ENCODE measurements at places on chromosomes 1 and 21. TPM values are rescaled to one million over a fixed set of nuclear protein-coding genes. Genes with fewer than 3 reads are reported as not detected.

GRCh38 chr1:179707406-179707805 is 35.7 kb upstream of the FAM163A start:
- DNase-seq: no peak

GRCh38 chr21:44801468-44802395 is at the start of gene UBE2G2:
Gene UBE2G2 (minus strand): TSS chr21:44801820. CDS start chr21:44801748, 72 bp downstream.
- peak; percentile 77 for DNase-seq

DNA sequence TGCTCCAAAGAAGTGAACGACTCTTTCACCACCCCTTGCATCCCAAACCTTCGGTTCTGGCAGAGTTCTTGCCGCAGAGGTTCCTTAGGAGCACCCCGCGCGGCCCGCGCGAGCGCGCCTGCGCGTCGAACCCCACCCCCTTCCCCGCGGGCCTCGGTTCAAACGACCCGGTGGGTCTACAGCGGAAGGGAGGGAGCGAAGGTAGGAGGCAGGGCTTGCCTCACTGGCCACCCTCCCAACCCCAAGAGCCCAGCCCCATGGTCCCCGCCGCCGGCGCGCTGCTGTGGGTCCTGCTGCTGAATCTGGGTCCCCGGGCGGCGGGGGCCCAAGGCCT is at the start of gene C1orf56:
C1orf56 (plus strand) TSS at position 161 of the 334 bp plus-strand sequence; CDS start at position 258, 97 bp downstream.
- DNase-seq: peak; percentile 75

- DNase-seq: no peak
These were observed 6.5 kb downstream of the LDLRAD1 start for GRCh38 chr1:54011316-54012007.

DNA sequence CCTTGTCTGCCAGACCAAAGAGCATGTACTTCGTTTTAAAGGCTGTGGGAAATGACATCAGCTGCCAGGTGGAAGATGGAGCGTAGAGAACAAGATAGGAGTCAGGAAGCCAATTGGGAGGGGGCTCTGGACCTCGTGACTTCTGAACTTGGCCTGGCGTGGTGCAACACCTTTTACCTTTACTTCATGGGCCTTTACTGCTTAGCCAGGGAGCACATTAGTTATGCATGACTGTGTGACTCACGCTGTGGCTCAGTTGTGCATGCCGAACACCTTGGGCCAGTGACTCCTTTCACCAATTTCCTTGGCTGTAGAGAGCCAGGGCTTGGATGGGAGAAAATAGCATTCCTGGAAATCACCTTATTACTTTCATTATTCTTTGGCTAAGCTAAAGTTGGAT is 7.2 kb downstream of the XCL1 start:
- DNase-seq: no peak

DNA sequence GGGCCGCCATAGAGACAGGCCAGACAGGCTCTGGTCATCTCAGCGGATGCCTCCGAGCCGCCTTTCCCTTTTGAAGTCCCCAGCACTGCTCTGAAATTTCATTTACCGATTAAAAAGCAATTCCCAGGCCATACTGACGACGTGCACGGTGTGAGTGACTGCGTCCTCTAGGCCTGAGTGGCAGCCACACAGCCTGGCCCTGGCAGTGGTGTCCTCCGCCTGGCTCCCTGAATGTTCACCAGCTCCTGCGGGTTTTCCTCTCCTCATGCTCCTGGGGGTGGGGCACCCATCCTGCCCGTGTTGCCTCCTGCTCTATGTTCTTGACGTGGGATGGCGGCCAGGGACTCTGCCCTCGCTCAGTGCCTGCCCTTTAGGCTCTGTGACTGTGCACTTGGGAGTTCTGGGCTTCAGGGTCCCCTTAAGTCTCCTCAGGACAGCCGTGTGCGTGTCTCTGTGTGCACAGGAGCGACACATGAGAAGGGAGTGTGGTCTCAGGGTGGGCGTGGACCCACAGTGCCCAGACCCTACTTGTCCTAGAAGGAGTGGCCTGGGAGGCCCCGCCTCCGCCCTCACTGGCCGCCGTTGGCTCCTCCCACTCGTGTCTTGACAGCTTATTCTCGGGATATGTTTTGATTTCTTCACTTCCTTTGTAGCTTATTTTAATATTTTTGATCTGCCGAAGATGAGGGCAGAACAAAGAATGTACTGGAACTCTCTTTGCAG is 3.6 kb downstream of the SKI start:
- peak; percentile 83 for DNase-seq

DNA sequence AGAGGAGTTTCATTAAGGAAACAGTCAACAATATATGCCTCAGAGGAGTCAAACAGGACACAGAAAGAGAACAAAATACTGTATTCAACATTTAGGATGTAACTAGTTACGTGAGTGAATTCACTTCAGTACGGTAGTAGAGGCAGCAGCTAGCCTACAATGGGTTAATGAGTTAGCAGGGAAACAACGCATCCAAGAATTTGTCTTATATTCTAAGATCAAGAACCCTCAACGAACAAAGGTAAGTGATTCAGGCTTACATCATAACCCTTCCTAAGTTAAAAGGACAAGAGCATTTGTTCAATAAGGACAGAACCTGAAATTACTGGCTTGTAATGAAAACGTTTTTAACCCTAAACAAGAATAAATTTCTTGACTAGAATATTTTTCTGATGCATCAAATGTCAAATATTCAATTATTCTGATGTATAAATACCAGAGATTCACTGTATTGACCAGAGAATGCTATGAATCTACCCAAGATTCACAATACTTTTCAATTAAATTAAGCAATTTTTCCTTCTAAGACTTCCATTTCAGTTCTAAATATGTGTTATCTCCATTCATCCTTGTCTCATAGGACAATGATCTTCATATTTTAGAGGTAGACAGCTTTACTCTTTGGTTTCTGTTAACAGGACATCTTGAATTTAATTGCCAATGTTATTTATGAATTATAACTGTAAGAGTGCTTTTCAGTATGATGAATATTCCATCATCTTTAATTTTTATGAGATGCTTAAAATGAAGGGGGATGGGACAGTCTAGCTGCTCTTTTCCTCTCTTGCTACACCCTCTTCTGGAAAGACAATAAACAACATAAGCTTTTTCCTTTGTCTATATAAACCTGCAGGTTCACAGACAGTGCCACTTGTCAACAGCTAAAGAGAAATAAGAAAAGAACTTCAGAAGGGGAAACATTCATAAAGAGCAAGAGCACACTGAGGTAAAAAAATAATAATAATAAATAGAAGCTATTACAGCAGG is 209.5 kb downstream of the SMYD3 start:
- no peak for DNase-seq

- no peak for DNase-seq
These were observed 109.0 kb upstream of the IPO9 start for GRCh38 chr1:201719812-201720521.

- no peak for DNase-seq
These were observed 22.1 kb downstream of the BATF3 start for GRCh38 chr1:212677573-212677972.

GRCh38 chr1:225944951-225945350 is 3.9 kb upstream of the LEFTY2 start:
- no peak for DNase-seq

GRCh38 chr1:209899948-209900347 is 38.1 kb upstream of the SYT14 start:
- no peak for DNase-seq

DNA sequence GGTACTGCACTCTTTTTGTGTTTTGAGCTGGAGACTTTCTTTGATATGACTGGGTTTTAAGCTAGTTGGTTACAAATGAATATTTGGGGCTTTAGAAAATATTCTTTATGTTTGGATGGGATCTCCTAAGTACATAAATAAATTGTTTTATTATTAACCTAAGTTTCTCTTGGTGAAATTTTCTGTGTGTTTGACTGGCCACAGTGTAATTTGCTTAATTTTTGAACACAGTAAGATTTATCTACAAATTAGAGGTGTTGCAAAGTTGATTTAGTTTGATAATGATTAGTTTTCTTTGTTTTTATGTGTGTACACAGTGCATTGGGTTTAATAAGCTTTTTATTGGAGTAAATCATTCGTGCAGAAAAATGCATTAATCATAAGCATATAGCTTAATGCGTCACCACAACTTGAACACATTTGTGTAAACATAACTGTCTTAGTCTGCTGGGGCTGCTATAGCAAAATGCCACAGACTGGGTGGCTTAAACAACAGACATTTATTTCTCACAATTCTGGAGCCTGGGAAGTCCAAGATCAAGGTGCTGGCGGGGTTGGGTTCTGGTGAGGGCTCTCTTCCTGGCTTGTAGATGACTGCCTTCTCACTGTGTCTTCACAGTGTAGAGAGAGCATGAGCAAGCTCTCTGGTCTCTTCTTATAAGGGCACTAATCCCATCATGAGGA is 17.4 kb upstream of the SLC6A9 start:
- no peak for DNase-seq

GRCh38 chr1:92599184-92599583 is 112.5 kb upstream of the GFI1 start:
- no peak for DNase-seq

- no peak for DNase-seq
These were observed 372.2 kb upstream of the PKN2 start for GRCh38 chr1:88311907-88312306.

DNA sequence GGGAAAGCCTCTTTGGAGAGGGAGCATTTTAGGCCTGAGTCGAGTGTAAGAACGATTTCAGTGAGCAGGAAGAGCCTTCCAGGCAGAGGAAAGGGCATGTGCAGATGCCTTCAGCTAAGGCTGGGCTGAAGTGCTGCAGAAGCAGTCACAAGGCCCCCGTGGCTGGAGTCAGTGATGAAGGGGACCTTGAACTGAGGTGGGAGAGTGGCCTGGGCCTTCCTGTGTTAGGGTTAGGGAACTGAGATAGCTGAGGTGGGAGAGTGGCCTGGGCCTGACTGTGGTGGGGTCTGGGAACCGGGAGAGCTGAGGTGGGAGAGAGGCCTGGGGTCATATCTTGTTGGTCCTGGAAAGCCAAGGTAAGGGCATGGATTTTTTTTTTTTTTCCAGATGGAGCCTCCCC is 50.9 kb upstream of the ETV3 start:
- DNase-seq: no peak

GRCh38 chr1:46603481-46603857 is 599 bp downstream of the MKNK1 start:
- DNase-seq: no peak

DNA sequence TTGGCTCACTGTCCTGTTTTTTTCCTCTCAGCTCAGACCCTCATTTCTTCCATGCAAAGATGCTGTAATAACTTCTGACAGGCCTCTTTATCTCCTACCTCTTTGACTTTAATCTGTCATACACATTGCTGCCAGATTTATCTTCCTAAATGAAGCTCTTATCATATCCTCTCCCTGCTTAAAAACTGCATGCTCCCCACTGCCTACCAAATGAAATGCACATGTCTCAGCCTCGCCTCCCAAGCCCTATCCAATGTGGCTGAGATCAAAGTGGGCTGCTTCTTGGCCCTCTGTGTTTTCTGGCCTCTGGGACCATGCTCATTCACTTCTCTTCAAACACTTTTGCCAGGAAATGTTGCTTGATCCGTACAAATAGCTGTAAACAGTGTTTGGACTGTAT is 38.3 kb downstream of the IRF2BP2 start:
- no peak for DNase-seq

GRCh38 chr1:1613509-1614082 is 1.7 kb upstream of the MIB2 start:
- DNase-seq: no peak

DNA sequence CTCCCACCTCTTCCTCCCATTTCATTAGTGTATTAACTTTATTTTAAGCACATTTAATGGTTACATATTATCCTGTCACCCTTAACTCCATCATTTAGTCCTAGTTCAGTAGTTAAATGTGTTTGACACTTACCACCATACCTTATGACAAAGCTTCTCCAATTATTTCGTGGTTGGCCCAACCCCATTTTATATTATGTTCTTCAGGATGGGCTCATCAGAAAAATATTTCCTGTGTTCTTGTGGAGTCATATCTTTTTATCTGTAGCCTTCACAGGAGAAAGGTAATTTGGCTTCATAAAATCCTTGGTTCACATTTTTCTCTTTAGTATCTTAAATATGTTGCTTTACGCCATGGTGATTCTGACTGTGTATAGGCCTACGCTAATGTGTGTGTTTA is 142.3 kb upstream of the COL6A1 start:
- DNase-seq: no peak

DNA sequence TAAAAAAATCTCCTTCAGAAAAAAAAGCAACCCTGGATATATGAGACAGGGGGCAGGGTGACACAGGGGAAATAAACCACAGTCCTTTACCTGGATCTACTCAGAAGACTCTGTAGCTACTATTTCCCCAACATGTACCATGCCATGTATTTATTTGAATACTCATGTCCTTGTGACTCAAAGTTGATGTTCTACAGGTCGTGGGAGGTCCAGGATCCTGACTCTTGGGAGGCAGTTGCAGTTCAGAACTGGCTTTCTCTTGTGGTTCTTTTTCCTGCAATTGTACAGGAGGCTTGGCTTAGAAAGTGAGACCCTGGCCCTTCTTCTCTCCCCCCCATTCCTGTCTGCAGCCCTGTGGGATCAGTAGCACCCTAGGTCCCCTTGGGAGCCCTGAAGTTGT is 5.8 kb upstream of the IL24 start:
- no peak for DNase-seq

DNA sequence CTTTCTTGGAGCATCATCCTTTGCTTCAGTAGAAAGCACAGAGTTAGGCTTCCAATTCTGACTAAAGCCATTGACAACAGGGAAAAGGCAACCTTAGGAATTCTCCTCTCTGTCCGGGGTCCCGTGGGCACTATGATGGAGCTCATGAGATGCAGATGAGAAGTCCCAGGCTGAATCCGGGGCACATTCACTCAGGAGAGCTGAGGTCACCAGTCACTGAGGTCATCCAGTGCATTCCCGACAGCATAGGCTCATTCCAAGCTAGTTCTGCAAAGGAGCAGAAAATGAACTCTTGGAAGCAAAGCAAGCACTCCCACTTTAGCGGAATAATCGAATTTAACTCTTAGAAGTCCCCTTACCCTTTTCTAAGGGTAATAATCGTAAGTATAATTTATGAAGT is 6.8 kb downstream of the CR1 start:
- no peak for DNase-seq

- DNase-seq: no peak
These were observed 70.3 kb downstream of the PIK3CD start for GRCh38 chr1:9721606-9722377.

DNA sequence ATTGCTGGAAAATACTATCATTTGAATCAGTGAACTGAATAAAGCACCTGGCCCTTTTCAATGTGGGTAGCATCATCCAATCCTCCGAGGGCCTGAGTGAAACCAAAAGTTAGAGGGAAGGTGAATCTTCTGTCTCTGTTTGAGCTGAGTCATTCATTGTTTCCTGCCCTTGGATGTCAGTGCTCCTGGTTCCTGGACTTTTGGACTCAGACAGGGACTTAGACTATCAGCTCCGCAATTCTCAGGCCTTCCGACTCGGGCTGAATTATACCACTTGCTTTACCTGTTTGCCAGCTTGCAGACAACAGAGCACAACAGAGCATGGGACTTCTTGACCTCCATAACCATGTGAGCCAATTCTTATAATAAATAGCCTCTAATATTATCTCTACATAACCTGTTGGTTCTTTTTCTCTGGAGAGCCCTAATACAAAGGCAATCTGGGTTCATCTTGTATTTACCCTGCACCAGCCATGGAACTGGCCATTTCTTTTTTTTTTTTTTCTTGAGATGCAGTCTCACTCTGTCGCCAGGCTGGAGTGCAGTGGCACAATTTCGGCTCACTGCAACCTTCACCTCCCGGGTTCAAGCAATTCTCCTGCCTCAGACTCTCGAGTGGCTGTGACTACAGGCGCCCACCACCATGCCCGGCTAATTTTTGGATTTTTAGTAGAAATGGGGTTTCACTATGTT is 19.2 kb upstream of the VASH2 start:
- DNase-seq: no peak

COL9A2 gene
- 0.55 TPM for total RNA-seq

TRIM45 gene
- total RNA-seq: 5.2 TPM

ADGRL4 gene
- 2.9 TPM for total RNA-seq

KIF17 gene
- total RNA-seq: 0.76 TPM

CR1L gene
- not detected for total RNA-seq

PPOX gene
- 7.9 TPM for total RNA-seq

TCHH gene
- 0.03 TPM for total RNA-seq

LBR gene
- total RNA-seq: 18.3 TPM

DCST2 gene
- 0.16 TPM for total RNA-seq
